Mucosa of descending colon (tissue), 3 donors: ENCODE measurements at places on chromosomes 6 and 20. TPM values are rescaled to one million over a fixed set of nuclear protein-coding genes. Genes with fewer than 3 reads are reported as not detected.

LSM14B gene
- total RNA-seq: 36.1 TPM

- DNase-seq: no peak
These were observed 393.8 kb downstream of the CDH26 start for GRCh38 chr20:60352017-60352416.

SYCP2L gene
- not detected for total RNA-seq

- DNase-seq: no peak
These were observed 121.4 kb downstream of the ATXN1 start for GRCh38 chr6:16639684-16640480.

- DNase-seq: no peak
These were observed 60.8 kb downstream of the ECT2L start for GRCh38 chr6:138856654-138857053.

GMNN gene
- 62.0 TPM for total RNA-seq

- DNase-seq: no peak
These were observed 149.9 kb upstream of the UST start for GRCh38 chr6:148596891-148597455.

RFX6 gene
- total RNA-seq: 0.67 TPM

DNA sequence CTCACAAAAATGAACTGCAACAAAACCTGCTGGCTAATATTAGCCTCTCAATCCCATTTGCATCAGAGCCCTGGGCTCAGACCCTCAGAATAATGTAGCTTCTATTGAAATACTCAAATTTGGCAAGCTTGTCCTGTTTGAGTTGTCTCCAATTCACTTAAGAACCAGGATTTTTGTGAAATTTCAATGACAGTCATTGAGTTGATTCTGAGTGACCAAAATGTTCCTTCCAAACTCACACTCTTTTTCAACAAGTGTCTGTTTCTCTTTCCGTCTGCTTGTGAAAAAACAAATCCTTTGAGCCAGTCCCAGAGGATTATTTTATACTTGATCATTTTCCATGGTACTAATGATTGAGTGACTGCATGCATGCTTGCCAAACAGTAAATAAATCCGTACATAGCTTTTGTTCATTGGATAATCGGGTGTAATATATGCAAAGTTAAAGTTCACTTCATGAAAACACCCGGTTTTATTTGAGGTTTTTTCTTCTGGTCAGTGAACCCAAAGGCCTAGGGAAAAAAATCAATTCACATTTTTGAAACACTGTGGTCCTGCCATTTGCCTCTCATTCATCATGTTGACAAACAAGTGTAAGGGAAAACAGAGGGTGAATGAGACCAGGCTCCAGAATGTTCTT lies 16.4 kb upstream of the SLC22A2 start:
- DNase-seq: no peak
